ENCODE measurements at places on chromosomes 4 and X.
A peak's percentile ranks its signal among the peaks of the same experiment; 100 is the strongest.

- DNase-seq = no peak
Measured at GRCh38 chr4:2787230-2788100, 5.4 kb upstream of the SH3BP2 start.

DNA sequence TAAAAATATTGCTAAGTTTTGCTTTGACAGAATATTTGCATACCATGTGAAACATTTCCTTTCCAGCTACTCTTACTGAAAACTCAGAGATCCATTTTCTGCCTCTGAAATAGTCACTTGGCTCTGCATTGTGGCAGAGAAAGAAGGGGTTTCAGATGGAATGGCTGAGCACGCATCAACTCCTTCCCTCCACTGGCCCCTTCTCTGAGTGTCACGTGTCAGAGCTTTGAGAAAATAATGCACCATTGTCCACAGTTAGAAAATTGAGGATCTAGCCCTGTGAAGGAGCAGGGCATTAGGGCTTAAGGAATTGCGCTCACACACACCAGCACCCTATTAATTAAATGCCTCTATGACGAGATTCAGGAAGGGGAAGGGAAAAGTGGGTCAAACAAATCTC is 78.8 kb upstream of the FAT4 start:
- no peak for DNase-seq

- DNase-seq = peak; percentile 94
Measured at GRCh38 chr4:184400375-184400870, 73.9 kb downstream of the IRF2 start.

GRCh38 chr4:17762726-17763125 is 18.7 kb downstream of the FAM184B start:
- peak; percentile 23 for DNase-seq

GRCh38 chr4:20046179-20046578 is 205.5 kb upstream of the SLIT2 start:
- no peak for DNase-seq

GRCh38 chrX:83984961-83985360 is 124.0 kb downstream of the CYLC1 start:
- DNase-seq = no peak

GRCh38 chr4:138927072-138927471 is 88.5 kb upstream of the NOCT start:
- DNase-seq = no peak

DNA sequence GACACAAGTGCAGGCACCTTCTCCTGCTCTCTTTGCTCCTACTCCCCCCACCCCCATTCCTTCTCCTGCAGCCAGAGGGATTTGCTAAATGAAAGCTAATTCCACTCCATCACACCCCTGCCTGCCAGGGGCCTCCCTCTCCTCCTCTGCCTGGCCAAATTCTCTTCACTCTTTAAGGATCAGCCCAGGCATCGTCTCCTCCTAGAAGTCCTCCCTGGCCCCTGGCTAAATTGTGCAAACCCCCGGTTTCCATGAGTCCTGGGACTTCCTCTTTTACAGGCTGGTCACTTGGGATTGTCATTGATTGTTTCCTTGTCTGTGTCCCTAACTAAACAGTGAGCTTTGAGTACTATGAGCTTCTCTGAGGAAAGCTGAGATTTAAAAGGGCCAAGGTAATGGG is 8.7 kb upstream of the ABLIM2 start:
- DNase-seq = no peak

GRCh38 chr4:6196324-6196723 is 4.0 kb downstream of the JAKMIP1 start:
- no peak for DNase-seq

DNA sequence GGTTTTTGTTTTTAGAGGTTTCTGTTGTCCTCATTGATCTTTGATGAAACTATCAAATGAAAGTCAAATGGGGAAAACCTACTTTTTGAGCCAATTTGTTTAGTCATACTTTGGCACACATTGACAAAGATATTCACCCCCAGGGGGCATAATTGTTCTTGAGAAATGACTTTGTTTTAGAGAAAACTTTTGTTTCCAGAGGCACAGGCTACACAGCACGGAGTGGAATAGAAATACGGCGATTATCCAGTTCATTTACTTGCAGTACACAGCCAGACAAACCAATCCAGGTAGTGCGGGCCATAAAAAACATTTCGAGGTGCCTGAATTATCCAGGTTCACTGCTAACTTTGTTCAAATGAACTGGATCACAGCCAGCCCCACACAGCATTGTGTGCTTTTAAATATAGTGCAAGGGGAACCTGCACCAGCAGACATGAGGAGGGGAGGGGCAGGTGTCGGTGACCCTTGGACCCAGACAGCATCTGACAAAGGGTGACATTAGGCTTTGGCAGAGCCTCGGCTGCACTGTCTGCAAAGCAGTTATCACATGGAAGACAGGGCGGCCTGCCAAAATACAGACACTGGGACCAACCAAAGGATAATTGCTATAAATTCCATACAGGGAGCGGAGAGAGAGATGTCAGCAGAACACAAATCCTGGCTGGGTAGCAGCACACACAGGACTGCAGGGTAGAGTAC is 179.6 kb upstream of the NOCT start:
- DNase-seq = peak; percentile 14

- DNase-seq = no peak
Measured at GRCh38 chr4:72171761-72172160, 140.0 kb downstream of the NPFFR2 start.

- peak; percentile 64 for DNase-seq
Measured at GRCh38 chr4:75494563-75494962, 19.6 kb downstream of the RCHY1 start.

DNA sequence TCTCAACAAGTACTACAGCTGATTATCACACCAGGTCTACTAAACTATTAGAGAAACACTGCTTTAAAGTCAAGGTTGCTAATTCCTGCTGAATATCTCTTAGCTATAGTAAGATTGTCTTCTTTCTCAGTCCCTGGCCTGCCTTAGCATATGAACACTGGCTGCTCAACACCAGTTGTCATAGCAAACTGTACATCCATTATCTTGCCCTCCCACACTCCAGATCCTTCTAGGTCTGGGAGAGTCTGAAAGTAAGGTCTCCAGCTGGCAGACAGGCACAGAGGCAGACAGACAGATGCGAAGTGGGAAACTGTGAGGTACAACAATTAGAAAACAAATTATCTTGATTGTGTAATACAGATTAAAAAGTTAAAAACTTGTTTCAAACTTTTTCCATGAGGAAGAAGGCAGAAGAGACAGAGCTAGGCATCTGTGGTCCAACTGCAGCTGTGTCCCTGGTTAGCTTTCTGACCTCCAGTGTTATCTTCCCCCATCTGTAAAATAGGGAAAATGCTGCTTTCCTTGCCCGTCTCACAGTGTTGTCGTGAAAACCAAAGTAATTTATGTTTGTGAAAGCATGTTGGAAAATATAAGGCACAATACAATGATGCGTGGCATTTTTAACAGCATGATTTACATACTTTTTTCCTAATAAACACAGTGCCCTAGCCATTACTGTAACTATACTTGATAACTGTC is 133.8 kb downstream of the KLHL13 start:
- no peak for DNase-seq

DNA sequence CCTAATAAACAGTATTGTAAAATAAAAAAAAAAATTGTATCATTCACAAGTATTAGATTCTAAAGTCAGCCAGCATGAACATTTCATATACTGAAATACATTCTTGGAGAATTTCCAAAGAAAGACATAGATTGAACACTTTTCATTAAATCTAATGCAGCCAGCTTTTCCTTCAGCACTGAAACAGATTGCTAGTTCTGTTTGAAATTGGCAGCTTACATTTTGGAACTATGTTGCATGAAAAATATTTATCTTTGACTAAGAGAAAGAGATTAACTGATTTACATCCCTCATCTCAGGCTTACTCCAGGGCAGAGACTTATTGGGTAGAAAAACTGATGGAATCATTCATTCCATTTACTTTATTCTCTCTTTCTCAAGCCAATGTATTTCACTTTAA is 272.7 kb downstream of the PDHA2 start:
- no peak for DNase-seq

DNA sequence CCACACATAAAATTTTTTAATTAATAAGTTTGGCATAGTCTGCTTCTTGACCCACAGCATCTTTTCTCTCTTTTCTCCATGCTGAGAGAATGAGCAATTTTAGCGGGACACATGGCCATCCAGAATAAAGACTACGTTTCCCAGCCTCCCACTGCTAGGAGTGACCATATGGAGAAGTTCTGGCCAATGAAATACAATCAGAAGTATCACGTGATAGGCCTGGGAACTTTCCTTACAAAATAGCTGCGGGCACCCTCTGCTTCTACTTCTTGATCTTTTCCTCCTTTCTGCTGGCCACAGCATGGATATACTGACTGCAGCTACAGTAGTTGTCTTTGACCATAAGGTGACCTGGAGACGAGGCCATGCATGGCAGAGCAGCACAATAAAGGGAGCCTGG is 348.0 kb downstream of the BCOR start:
- DNase-seq = no peak

GRCh38 chr4:56468097-56468422 is 643 bp downstream of the SRP72 start:
- peak; percentile 39 for DNase-seq

DNA sequence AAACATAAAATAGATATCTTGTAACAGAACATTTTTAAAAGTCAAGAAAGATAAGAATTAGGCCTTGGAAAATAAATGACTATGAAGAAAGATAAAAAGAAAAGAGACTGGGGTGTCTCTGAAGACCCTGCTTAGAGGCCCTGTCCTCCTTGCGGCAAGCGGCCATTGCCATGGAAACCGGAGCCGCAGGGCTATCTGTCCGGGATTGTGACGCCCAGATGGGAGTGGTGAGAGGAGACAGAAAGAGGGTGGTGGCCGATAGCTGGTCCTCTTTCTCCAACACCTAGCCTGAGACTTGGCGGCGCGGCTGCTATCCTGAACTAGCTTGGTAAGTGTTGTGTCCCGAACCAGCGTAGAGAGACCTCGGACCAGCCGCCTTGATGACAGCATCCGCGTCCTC is at the start of gene DUSP21:
Gene DUSP21, plus strand, starts transcription at position 269 of the 400 bp plus-strand sequence. Its CDS starts 112 bp downstream, at position 381.
- no peak for DNase-seq

DNA sequence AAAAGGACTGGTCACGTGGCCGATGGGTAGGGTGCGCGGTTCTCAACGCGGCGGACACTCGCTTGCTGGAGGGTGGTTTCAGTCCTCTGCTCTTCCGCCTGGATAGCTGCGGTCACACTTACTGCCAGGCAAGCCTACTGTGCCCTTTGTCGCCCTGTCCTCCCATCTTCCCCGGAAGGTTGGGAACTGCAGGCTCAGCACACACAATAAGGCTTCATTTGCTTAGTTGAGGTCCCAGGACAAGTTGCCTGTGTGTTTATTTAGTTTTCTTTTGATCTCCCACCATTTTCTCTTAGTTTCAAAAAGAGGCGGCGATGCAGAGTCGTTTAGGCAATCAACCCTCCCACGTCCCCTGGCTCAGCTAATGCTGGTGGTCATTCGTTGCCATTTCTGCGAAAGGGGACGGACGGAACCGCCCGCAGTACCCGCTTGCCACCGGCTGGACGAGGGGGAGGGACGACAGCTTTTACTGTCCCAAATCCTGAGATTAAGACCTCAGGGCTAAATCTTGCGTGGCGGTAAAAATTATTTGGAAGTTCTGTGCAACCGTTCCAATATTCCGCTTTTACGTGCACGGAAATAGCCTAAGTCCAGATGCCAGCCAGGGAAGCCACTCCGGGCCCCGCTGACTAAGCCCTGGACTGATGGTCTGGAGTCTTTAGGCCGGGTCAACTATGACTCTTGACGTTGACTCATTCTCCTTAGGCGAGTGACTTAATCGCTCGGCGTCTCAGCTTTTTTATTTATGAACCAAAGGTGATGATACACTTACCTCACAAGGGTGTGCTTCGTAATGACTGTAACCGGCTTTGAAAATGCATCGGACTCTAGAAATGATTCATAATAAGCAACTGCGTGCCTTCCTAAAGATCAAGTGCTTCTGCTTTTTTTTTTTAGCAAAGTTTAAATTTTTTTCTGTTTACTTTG is 671 bp upstream of the EIF4E start:
- DNase-seq = peak; percentile 97

GRCh38 chr4:139907001-139907809 is 241.6 kb downstream of the MGST2 start:
- DNase-seq = no peak

- peak; percentile 26 for DNase-seq
Measured at GRCh38 chr4:30718641-30719453, 1.3 kb upstream of the PCDH7 start.

DNA sequence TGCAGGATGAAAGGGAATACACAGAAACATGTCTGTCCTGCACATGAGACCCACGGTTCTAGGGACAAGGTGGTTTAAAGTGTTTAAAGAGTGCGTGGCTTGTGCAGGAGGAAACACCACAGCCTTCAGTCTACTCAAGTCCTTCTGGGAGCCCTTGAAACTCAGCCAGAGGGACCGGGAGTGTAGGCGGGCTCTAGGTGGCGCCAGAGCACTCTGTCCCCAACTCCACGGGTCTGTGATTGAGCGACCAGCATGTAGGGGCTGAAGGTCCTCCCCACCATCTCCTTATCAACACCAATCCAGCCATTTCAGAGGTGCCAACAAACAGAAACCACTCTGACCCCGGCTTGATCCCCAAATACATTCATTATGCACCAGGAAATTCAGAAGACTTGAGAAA is 82.0 kb upstream of the CLDN34 start:
- peak; percentile 55 for DNase-seq

DNA sequence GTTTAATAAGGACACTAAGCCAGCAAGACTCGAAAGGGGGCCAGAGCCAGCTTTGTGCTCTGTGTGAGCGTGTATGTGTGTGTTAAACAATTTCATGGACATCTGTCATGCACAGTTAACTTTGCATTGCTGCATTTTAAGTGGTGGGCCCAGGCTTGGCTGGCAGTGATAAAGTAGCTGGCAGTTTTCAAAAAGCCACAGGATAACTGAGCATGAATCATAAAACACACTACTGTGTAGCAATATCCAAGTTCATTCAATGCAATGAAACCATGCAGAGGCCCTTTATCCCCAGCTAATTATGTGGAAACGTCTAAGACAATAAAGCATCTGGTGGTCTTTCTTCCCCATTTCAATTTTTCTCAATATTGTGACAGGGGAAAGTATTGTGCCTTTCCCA is 132.9 kb downstream of the NKX6-1 start:
- DNase-seq = no peak

DNA sequence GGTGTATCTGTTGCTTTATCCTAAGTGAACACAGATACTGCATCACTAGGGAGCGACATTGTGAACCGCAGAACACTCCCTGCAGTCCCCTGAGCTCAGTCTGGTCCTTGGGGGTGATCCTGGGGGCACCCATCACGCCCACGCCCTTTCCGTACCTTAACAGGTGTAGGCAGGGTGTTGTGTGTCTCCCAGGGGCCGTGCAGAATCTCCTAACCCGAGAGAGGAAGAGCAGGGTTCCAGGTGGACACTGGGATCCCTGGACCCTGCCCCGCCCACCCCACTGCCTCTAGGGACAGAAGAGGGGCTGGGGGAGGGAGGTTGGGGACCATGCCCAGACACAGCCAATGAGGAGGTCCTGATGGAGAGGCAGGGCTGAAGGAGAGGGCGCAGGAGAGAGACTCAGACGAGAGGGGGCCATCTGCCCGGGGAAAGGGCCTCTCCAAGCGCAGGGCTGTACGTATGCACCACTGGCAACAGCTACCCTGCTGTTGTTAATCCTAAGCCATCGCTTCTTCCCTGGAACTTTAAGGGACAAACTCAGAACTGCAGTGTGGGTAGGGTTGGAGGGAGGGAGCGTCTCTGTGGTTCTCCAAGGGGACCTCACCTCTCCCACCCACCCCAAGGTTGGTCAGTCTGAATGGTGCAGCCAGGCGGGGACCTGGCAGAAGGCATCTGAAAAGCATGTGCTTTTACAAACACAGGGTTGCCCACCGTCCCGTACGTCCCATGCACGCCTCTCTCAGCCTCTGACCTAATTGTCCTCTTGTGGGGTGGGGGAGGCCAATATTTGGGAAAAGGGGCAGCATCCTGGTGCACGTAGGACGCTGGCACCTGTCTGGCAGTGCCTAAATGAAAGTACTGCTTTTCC is 2.5 kb downstream of the P2RY8 start:
- no peak for DNase-seq
